ENCODE measurements at places on chromosomes 13 and 19.

DNA sequence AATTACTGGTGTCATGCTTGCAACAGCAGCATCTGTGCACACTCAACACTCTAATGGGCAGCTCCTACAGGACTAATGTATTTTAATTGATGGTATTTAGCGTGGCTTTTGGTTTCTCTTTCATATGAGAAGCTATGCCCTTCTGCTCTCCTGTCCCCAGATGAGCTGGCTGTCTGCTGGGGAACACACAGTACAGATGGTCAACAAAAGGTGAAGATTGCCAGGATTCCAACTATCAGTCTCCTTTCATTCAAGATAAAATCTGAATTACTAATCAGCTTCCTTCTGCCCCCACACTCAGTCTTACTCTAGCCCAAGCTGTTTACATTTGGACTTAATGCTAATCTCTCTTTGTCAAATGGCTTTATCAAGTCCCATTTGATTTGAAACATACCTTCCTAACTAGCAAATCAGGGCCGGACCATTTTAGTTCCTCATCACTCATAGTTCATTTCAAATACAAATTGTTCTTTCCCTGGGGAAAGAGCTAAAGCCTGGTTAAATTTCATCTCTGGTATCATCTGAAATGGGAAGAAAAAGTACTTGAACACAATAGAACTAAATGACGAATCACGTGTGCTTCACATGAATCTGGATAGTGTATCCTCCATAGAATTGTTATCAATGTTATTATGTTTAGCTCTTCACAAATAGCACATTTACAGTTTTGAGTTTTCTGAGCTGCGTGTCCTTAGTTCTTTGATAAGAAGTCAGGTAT is 988.0 kb downstream of the PCDH17 start:
- no peak for DNase-seq

DNA sequence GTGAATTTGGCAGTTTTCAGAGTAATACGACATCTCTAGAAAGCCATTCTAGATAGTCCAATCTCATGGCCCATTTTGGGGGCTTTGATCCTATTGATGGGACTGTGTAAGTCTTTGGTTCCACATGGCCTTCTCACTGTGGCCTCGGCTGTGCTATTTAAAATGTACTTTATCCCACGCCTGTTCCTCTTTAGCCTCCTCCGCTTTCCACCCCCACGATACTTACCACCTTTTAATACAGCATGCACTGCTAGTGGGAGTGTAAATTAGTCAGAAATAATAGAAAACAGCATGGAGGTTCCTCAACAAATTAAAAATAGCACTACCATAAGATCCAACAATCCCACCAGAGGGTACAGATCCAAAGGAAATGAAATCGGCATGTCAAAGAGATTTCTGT is 28.3 kb upstream of the CEBPG start:
- DNase-seq = no peak

GRCh38 chr13:28631801-28632200 is 27.1 kb upstream of the POMP start:
- no peak for DNase-seq

DNA sequence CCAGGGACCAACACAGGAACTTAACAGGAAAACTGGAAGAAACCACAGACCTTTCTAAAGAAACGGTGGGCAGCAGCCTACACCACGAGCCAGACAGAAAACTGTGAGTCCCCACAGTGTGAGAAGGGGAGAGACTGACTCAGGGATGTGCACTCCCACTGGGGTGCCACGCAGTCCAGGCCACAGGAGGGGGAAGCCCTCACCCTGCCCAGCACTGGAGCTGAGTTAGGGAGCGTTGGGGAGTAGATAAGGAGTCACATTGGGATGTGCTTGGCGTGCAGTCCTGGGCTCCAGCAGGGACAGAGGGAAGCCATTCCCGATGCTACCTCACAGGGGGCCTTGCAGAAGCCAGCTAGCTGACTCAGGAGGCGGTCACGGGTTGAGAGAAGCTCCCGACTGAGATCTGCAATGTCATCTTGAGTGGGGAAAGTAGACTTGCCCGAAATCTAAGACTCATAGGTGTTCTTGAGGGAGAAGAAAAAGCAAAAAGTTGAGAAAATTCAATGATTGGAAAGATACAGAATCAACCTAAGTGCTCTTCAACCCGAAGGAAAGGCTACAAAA is 17.3 kb downstream of the SIGLEC8 start:
- no peak for DNase-seq

DNA sequence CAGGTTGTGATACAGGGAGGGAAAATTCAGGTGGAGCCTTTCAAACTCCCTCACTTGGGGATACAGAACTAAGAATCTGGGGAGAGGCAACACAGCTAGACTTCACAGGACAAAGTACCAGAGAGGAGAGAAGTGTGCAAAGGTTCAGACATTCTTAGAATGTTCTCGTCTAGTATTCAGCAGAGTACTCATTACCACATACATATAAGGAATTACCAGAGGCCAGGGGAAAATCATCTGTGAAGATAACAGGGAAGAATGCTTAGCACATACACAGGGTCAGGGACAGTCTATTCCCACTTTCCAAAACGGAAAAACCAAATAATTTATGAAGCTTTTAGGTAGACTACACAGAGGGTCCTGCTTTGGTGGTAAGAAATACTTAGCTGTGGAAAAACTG is 58.1 kb downstream of the TRPC4 start:
- no peak for DNase-seq

- no peak for DNase-seq
Observed at GRCh38 chr19:29777781-29778309, 33.9 kb upstream of the CCNE1 start.

DNA sequence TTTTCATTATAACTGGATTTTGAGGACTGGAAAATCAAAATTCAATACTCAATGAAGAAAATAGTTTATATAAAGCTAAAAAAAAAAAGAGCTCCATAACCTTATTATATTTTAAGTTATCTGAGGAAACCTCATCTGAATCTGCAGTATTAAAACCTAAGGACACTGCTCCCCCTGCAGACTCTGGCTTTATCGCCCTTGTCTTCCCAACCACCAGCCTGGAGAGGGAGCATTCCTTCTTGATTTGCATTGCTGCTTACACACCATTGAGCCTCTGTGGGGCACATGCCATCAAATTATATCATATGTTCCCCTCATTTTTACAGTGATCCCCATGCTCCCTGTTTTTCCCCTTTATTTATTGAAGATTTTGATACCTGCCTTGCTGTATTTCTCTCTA is 871.4 kb upstream of the GPC6 start:
- DNase-seq = no peak

DNA sequence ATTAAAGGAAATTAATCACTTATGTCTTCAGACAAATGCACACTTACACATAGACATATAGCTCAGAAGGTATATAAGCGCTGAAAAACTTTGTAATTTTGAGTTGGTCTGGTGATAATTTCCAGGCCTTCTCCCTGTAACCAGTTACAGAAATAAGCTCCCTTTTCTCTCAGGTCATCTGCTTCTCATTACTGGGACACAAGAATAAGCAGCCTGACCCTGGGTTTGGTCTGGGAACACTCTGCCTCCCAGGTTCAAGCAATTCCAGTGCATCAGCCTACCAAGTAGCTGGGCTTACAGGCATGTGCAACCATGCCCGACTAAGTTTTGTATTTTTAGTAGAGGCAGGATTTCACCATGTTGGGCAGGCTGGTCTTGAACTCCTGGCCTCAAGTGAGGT is 274.5 kb downstream of the LMO7 start:
- DNase-seq = no peak

DNA sequence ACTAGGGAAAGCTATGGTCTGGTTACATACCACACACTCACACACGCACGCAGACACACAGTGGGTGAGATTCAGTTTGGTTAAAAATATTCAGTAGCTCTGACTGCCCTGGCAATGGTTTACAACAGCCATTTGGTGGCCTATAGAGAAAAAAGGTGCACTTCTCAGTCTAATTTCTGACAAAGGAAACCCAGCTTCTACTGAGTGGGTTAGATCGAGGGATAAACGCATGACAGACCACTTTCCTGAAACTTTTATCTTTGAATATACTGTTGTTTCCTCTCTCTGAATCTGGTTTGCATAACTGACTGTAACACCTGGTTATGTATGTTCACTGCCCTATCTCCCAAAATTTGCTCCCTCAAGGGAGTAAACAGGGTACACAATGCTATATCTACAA is 2.5 kb downstream of the LIG4 start:
- DNase-seq = no peak

- peak; percentile 7 for DNase-seq
Observed at GRCh38 chr19:6590827-6591319, at the start of gene CD70. CD70 (minus strand) TSS chr19:6591150; CDS start chr19:6591002, 148 bp downstream.

DNA sequence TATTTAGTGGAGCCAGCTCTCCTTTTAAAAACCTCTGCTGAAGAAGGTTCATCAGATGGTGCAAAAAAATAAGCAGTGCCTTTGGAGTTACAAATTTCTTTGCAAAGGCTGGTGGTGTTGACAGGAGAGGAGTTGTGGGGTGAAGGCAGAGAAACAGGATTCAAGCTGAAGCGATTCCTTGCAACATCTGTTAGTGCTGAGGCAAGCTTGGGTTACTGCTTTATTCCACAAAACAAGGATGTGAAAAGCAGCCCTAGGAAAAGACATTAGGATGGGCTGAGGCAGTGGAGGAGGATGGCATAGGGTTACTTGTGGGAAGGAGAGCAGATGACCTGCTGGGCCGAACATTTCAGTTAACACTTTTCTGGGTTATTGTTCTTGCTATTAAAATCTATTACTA is 390.7 kb downstream of the DLEU7 start:
- DNase-seq = no peak

- no peak for DNase-seq
Observed at GRCh38 chr13:39670445-39670844, 15.0 kb downstream of the COG6 start.

- DNase-seq = no peak
Observed at GRCh38 chr19:8004001-8004400, 1.4 kb downstream of the ELAVL1 start.

GRCh38 chr13:112751617-112752016 is 61.8 kb downstream of the ATP11A start:
- DNase-seq = no peak

GRCh38 chr13:97107815-97108529 is 113.7 kb upstream of the OXGR1 start:
- no peak for DNase-seq

DNA sequence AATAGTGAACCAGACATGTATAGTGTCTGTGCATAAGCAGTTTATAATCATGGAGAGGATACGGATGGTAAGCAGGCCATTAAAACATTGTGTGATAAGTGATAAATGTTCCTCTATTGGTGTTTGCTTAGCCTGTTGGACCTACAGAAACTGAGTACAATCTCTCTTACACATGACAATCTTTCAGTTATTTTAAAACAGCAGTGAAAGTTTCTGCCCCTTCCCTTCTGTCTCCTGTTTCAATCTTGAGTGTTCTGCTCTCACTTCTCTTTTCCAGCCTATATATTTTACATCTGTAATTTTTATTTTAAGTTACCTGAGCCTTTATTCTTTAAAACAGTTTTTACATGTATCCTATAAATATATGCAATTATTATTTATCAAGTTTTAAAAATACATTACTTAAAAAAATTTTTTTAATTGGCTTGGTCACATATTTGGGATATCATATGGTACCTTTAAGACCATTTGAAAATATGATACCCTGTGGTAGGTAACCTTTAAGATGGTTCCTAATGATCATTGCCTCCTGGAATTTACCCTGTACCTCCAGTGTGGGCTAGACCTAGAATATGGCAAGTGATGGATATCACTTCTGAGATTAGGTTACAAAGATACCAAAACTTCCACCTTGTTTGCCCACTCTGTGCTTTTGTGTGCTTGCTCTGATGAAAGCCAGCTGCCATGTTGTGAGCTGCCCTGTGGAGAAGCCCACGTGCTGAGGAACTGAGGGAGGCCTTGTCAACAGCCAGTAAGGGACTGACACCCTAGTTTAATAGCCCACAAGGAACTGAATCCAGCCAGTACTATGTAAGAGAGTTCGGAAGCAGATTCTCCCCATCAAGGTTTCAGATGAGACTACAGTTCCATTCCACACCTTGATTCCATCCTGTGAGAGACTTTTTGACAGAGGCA is 99.3 kb downstream of the DHRS12 start:
- DNase-seq = no peak

- no peak for DNase-seq
Observed at GRCh38 chr19:49678985-49679770, 2.1 kb downstream of the PRMT1 start.

Measured in stimulated activated CD8-positive, alpha-beta memory T cell treated with anti-CD3 and anti-CD28 coated beads, Interleukin-7, amount 100 ng/mL, for 1 hour (primary cell).